Umbilical cord (tissue), 2 donors: ENCODE measurements at places on chromosomes 4 and X. TPM values are rescaled to one million over a fixed set of nuclear protein-coding genes. Genes with fewer than 3 reads are reported as not detected.

GRCh38 chr4:141890279-141890678 is 253.9 kb downstream of the IL15 start:
- no peak for DNase-seq

- no peak for DNase-seq
Measured at GRCh38 chr4:166324321-166324720, 451.3 kb downstream of the TLL1 start.

- DNase-seq: no peak
Measured at GRCh38 chrX:34656467-34656841, 631 bp downstream of the TMEM47 start.

GRCh38 chr4:86872135-86872534 is 20.1 kb downstream of the C4orf36 start:
- no peak for DNase-seq

- no peak for DNase-seq
Measured at GRCh38 chr4:165964591-165964990, 91.6 kb downstream of the TLL1 start.

DNA sequence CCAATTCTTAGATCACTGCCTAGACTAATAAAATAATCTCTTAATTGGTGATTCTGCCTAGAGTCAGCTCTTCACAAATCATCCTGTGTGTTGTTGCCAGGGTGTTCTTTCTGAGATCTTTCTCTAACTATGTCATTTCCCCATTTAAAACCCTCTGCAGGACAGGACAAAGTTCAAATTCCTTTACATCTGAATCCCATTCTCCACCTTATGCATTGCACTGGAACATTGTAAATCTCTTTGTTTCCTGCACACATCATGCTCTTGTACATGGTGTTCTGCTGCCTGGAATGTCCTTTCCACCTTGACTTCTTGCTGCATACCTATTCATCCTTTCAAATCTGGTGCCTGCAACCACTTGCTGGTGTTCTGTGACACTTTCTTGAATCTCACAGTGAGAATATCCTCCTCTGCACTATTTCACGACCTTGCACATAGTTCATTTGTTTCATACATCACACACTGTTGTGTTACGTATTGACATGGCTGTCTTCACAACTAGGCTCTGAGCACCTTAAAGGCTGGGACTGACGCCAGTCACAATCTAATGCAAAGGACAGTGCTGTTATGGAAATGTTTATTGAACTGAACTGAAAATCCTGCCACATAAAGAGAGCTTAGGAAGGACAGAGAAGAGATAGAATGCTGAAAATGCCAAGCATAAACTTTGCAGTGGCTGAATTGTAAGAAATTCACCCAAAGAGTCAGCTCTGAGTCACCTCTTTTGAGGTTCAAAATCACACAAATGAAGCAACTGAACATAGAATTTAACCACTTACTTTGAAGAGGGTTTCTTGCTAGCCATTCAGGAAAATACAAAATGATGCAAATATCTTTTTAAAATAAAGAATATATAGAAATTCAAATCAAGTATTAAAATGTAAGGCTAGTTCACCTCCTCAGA is 26.4 kb upstream of the SMIM14 start:
- DNase-seq: peak; percentile 6

- DNase-seq: no peak
Measured at GRCh38 chrX:29233592-29234183, 646.4 kb downstream of the IL1RAPL1 start.

GRCh38 chr4:74322301-74322700 is 14.0 kb downstream of the EPGN start:
- no peak for DNase-seq

DNA sequence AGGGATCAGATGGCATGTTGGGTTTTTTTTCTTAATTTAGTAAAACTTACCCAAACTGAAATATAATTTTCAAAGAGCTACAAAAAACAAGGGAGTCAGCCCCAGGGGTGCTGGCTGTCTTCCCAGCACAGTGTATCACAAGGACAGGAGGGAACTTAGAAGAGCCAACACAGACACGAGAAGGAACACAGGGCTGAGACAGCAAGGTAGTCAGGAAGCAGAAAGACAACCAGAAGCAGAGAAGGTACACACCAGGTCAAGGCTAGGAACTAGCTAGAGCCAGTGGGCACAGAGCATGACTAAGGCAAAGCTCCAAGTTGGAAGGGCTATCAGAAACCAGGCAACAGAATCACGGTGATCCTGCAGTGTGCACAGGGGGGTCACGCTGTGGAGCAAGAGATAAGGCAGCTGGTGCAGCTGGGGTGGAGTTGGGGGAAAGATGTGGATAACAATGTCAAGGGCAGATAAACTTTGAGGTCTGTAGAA is 168.7 kb downstream of the NR3C2 start:
- no peak for DNase-seq

DNA sequence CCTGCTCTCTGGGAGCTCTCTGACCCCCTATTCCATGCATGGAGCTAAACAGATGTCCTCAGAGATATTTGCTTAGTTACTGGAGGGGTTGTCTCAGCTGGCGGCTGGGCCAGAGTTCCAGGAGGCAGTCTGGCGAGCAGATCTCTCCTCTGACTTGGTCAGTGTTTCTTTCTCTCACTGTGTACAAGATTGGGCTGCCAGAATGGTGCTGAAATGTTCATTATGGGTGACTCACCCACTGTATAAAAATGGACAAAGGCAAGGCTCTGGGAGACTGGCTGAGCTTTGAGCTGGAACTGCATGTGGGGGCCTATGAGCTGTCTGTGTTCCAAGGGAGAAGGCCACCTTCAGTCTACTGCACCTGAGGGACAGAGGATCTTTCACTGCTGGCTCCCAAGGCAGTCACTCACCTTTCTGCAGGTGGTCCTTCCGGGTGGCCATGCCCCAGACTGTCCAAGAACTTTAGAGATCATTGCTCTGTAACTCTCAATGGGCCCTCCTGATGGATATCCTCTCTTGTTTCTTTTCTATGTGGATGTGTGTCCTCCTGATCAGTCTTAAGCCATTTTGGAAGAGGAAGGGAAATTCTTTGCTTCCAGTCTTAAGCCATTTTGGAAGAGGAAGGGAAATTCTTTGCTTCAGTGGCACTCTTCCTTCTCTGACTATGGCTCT is 88.2 kb downstream of the CFAP299 start:
- DNase-seq: no peak

- DNase-seq: no peak
Measured at GRCh38 chr4:177196615-177197014, 113.1 kb upstream of the NEIL3 start.

GRCh38 chrX:68440940-68441339 is 7.6 kb upstream of the OPHN1 start:
- peak; percentile 86 for DNase-seq

USP51 gene
- 0.96 TPM for total RNA-seq

SSX2 gene
- not detected for total RNA-seq

FAM9C gene
- total RNA-seq: 3.9 TPM

SATL1 gene
- total RNA-seq: 4.3 TPM

SLC10A3 gene
- 10.4 TPM for total RNA-seq

GSX2 gene
- 14.0 TPM for total RNA-seq

GPR34 gene
- 44.5 TPM for total RNA-seq

CISD2 gene
- 8.4 TPM for total RNA-seq

CTAG1A gene
- not detected for total RNA-seq

NAT8L gene
- total RNA-seq: 0.48 TPM

KLKB1 gene
- total RNA-seq: not detected

REPS2 gene
- total RNA-seq: 5.3 TPM

DDIT4L gene
- total RNA-seq: 2.2 TPM
